NCI-H1417 treated with DMSO at 0.1 percent for 48 hours (cell line): ENCODE measurements at places on chromosomes 7 and 10.

- DNase-seq: no peak
Observed at GRCh38 chr10:126536148-126536547, 134.3 kb downstream of the C10orf90 start.

DNA sequence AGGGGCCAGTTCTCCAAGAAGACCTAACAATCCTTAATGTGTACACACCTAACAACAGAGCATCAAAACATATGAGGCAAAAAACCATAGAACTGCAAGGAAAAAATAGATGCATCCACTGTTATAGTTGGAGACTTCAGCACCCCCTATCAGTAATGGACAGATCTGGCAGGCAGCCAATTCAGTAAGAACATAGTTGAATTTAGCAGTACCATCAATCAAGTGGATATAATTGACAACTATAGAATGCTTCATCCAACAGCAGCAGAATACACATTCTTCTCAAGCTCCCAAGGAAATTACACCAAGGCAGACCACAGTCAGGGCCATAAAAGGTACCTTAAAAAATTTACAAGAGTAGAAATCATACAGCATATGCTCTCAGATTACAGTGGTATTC, 42.2 kb downstream of the POLL start:
- peak; percentile 2 for DNase-seq

DNA sequence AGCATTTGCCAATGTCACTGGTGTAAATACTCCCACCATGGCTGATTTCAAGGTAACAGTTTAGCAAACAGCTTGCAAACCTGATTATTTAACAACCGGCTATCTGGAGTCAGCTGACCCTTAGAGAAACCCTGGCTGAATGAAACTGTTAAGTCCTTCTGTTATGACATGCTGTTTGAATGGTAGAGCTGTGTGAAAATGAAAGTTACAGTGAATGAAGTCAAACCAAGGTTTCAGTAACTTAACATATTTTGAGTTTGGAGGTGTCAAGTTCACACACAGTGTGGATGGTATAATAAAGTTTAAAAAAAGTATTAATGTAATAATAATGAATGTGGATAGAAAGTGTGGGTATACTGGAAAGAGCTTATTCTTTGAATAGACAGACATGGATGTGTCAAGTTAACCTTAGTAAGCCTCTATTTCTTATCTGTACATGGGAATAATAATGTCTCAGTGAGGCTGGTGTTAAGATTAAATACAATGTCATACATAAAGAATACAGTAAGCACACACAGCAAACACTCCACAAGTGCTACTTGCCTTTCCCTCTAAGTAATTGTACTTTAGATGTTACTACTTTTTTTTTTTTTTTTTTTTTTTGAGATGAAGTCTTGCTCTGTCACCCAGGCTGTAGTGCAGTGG, 150.4 kb downstream of the TAX1BP1 start:
- DNase-seq: no peak

DNA sequence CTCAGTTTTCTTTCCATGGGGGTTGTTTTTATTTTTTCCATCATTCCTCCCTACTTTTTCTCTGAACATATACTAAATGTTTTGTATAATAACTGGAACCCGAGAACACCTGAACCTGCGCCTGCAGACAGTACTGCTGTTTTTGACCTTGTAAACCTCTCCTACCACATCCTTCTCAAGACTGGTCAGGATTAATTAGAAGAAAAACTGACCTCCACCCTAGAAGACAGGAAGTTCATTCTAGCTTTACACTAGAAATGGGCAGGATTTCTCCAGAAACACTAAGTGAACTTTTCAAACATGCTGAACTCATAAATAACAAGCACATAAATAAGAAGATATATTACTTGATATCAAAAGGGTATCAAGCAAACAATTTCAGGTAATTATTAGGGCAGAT, 751 bp upstream of the HYCC1 start:
- DNase-seq: no peak

DNA sequence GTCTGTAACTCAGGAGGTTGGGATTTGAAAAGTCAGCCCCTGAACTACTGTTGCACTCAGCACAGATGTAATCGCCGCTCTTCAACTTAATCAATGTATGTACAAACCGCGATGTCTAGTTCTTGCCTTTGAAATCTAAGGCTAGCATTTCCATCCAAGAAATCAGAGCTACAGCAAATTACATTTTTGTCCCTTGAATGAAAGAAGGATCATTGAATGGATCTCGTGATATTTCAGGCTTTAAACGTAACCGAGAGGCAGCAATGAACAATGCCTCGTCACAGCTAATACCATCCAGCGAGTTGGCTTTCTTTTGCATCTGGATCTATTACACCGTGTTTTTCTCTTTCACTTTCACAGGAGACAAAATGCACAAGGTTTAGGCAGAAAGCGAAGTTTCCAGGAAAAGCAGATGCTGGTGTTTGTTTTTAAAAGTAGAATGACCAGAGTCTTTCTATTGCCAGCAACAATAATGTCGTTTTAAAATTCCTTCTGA, 5.5 kb downstream of the SKIDA1 start:
- no peak for DNase-seq

GRCh38 chr10:118729200-118729599, 25.6 kb downstream of the CACUL1 start:
- DNase-seq: no peak

DNA sequence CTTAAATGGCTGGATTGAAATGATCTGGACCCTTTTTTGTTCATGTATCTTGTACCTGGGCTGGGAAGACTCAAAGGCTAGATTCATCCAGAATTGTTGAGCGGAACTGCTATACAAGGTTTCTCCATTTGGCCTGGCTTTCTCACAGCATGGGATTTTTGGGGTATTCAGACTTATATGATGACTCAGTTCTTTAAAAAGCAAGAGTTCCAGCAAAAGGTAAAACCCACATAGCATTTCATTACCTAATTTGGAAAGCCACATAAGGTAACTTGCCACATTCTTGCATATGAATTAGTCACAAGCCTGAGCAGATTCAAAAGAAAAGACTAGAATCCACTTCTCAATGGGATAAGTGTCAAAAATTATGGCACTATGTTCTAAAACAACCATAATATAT, 137.4 kb downstream of the HGF start:
- no peak for DNase-seq

DNA sequence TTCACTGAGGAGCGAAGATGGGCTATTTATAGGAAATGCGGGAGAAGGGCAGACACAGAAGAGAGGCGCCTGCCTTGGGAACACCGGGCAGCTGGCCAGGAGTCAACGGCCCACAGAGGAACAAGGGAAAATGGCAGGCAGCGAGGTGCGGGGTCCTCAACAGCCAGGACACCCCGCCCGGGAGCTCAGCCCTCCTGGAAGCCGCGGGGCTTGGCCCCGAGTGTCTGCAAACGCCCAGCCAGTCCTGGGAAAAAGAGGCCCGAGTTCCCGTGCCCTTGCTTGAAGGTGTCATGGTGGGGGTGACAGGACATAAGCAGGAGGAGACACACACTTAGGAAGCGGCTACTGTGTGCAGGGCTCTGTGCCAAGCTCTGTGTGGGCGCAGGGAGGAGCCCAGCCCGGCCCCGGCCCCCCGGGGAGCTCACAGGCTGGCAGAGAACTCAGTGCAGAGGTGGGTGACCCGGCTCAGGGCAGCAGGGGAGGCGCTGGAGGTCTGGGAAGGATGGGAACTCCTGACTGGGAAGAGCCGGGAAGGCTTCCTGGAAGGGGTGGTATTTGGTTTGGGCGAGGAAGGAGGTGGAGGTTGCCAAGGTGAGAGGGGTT, 79.9 kb downstream of the ELFN1 start:
- no peak for DNase-seq

DNA sequence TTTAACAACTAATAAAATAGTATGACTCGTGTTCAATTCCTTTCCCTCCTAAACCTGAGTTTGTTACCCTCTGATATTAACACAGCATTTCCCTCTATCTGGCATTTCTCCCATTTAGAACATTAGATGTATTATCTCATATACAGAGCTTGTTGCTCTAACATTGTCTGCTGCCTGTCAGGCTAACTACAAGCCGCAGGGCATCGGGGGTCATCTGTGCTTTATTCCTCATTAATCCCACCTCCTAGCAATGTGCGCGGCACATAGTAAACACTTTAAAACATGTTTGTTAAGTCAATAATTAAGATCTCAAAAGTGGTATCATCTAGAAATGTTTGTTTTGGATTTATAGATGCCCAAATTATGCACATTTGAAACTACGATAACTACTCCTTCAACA, 52.9 kb upstream of the NEBL start:
- DNase-seq: no peak

DNA sequence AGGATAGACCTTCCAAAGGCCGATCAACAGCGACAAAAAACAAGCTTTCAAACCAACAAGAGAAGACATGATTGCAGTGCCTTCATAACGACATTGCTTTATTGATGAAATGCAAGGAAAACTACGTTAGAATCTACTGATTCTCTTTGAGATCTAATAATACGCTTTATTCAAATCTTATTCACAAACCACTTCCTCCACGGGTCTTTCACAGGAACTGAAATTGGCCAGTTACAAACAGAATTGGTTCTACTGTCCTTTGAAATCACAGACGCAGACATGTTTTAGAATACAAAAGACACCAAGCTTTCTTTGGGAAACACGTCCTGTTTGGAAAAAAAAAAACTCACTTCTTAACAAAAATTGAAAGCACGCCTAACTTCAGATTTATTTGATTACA, 74.7 kb upstream of the SEPHS1 start:
- DNase-seq: no peak

- no peak for DNase-seq
Observed at GRCh38 chr10:68103901-68104300, 5.4 kb upstream of the MYPN start.

DNA sequence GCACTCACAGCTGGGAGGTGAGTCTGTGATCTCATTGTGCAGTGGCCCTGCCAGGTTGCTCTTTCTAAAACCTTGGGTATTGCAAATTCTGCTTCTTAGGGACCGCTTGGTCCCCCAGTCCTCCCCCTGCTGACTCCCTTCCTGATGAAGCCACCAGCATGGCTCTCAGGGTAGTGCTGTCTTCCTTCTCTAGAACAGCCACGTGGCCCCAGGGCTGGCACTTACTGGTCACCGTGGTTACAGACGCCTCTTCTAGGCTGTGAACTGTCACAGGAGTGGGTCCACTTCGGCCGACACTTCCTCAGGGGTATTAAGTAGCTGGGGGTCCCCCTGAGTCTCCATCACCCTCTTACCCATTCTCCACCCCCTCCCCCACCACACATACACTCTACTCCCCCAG, 2.7 kb upstream of the HTRA1 start:
- DNase-seq: no peak

DNA sequence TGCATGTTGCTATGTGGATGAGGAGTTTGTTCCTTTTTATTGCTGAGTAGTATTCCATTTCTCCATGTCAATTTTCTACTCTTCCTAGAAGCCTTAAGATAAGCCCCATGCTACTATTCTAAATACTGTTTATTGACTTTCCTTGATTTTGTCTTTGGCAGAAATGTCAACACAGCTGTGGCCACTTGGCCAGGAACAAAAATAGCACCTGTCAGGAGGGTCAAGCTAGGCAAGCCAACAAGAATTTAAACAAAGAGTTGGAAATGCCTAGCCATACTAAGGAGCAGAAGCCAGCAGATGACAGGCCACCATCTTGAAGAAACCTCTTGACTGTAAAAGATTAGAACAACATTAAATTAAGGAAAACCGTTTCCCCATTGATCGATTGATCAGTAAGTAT, 34.7 kb downstream of the JAZF1 start:
- no peak for DNase-seq

DNA sequence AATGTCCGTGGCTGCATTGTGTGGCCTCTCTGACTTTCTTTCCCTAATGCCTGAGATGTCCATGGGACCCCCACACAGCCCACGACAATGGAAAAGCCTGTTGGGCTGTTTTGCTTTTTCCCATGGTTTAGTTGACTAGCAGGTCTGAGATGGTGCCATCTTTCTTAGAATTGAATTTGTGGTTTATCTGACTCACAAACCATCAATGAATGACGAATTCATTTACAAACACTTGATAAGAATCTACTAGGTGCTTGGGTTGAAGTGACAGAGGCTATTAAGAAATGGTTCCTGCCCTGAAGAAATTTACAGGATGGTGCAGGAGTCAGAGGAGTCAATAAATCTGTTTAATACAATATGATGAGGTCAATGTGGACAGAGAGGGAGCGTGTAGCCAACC, 75.4 kb downstream of the OTUD1 start:
- no peak for DNase-seq
